ENCODE measurements at places on chromosomes 12 and 14. TPM values are rescaled to one million over a fixed set of nuclear protein-coding genes. Genes with fewer than 3 reads are reported as not detected.

DNA sequence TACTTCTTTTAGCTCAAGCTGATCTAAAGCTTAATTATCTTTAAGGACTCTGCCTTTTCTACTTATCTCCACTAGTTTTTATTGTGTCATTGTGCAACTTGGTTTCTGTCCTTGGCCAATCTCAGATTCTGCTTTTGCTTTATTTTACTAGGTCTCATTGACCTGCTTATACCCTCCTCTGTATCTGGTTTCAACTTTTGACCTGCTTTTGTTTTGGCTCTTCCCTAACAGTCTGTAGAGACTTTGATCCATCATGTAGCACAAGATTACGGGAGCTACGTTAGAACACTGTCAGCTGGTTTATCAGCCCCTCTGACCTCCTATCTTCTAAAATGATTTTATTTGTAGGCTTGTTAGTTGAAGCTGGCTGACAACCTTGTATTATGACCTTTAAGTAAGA, 43.6 kb downstream of the ZCRB1 start:
- no peak for DNase-seq

FAM186B gene
- 1.7 TPM for total RNA-seq

MMP19 gene
- 0.60 TPM for total RNA-seq

RASSF3 gene
- total RNA-seq, result 38.9 TPM

DNA sequence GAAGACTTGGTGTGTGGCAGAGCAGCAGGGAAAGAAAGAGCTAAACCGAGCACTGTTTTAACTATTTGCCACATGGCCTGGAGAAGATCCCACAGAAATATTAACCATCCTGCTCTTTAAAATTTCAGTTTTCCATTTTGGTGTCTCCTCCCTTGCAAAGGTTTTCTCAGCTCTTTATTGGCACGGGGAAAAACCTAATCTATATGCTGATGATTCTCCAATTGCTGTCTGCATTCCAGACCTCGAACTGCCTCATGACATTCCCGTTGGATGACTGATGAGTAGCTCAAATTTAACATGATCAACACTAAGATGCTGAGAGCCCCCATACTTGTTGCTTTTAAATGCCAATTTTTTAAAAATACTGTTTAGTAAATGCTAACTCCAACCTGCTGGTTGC, 115.0 kb downstream of the EMP1 start:
- no peak for DNase-seq

- no peak for DNase-seq
These were observed 388.3 kb upstream of the GARIN6 start for GRCh38 chr12:99259040-99259934.

ERBB3 gene
- 145 TPM for total RNA-seq

DNA sequence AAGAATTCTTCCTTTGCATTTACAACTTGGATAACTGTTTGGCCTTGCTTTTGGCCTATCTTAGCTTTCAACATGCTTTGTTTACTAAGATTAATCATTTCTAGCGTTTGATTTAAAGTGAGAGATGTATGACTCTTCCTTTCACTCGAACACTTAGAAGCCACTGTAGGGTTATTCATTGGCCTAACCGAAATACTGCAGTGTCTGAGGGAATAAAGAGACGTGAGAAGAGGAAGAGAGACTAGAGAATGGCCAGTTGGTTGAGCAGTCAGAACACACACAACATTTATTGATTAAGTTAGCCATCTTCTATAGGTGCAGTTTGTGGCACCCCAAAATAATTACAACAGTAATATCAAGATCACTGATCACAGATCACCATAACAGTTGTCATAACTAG, 62.3 kb upstream of the CCDC175 start:
- no peak for DNase-seq

AQP6 gene
- not detected for total RNA-seq

CLEC4D gene
- total RNA-seq, result not detected

DNA sequence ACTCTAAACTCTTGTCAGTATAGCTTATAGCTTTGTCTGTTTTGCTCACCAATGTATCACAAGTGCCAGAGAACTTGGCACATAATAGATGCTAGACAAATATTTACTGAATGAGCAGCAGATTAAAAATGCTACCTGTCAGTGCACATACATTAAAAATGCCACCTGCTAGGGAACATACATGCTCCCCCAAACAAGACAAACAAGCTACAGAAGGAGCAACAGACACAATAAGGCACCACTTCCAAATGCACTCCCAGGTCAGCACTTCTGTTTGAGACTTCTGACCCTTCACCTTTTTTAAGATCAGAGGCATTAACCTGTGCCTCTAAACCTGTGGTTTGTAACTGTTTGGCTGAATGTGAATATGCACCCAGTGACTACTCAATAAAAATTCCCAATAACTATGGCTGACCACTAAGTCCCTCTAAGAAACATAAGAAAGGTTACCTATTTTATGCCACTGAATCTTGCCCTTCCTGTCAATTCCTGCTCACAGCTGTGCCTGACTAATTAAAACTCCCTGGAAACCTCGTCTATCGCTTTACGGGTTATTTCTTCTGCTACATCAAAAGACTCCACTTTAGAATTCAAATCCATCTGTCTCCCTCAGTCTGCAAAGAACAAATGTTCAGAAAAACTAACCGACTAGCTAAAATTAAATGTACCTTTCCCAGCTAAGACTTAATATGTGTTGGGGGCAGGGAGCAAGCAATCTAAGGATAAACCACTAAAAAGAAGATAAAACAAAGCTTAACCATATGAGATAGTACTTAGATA, 41.0 kb downstream of the HECTD4 start:
- no peak for DNase-seq

- DNase-seq, result no peak
These were observed 340.9 kb downstream of the PCNX1 start for GRCh38 chr14:71248194-71248593.

CDK4 gene
- total RNA-seq, result 156 TPM

IAPP gene
- not detected for total RNA-seq

POTEM gene
- not detected for total RNA-seq

DNA sequence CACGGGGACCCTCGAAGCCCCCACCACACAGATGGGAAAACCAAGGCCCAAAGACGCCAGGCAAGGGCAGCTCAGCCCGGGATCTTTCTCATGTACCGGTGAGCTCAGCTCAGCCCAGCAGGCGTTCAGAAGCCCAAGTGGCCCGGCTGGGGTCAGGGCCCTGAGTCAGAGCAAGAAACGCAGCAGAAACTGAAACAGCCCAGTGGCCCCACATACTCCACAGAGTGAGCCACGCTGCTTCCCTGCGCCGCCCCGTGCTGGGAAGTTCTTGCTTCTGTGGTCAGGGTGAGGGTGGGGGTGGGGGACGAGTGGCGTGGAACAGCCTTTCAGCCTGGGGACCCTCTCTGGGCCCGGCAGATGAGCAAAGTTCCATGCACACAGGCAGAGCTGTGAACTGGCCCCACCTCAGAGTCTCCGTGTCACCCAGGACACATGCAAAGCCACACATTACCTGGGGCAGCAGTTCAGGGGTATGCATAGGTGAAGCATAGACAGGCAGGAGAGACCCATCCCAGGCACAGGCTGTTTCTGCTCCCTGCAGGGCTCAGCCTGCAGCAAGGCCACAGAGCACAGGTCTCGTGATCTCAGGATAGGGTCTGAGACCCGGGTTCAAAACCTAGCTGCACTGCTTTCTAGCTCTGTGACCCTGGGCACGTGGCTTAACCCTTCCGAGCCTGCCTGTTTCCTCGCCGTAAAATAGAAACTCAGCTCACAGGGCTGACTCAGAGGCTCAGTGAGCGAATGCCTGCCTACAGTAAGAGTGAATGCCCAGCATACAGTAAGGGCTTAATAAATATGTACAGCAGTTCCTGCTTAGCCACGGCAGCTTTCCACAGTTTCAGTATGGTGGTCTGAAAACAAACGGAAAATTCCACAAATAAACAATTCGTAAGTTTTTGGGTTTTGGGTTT, 21.6 kb downstream of the NCOR2 start:
- no peak for DNase-seq

DNA sequence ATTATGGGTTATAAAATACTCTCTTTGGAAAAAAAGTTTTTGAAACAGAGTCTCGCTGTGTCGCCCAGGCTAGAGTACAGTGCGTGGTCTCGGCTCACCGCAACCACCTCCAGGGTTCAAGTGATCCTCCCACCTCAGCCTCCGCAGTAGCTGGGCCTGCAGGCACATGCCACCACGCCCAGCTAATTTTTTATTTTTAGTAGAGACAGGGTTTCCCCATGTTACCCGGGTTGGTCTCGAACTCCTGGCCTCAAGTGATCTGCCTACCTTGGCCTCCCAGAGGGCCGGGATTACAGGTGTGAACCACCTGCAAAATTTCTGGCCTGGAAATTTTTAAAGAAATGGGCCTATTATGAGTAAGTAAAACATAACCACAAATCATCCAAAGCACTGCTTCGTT, 3.8 kb downstream of the USP15 start:
- DNase-seq, result no peak

- DNase-seq, result no peak
These were observed 64.5 kb upstream of the GTF2A1 start for GRCh38 chr14:81285245-81285644.

DNA sequence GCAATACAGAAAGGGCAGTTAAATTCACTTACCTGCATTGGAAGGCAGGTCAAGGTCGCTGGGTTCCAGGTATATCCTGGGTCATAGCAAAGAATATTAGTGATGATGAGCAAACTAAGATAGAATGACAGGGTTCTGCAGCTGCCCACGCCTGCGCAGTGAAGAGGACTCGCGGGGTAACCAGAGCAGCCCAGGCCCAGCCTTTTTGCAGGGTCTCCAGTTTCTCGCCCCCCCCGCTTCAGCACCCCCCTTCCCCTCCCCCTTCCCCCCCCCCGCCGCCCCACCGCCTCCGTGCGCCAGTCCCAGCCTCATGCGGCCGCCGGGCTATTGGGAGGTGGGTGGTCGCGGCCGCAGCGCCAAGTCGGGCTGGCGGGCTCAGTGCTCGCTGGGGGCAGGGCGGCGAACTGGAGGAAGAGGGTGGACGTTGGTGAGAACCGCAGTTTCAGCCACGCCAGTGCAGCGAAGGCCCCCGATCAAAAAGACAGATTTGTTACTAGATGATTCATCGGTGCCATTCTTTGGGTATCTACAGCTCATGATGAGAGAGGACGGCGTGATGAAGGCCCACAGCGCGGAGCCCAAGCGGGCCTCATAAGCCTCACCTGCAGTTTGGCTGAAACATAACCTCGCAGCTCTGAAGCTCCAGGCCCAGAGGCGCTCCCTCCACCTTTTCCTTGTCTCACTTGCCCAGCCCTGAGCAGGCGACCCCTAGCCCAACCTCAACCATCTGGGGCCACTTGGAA, 20.2 kb downstream of the SLC2A3 start:
- DNase-seq, result no peak

DNA sequence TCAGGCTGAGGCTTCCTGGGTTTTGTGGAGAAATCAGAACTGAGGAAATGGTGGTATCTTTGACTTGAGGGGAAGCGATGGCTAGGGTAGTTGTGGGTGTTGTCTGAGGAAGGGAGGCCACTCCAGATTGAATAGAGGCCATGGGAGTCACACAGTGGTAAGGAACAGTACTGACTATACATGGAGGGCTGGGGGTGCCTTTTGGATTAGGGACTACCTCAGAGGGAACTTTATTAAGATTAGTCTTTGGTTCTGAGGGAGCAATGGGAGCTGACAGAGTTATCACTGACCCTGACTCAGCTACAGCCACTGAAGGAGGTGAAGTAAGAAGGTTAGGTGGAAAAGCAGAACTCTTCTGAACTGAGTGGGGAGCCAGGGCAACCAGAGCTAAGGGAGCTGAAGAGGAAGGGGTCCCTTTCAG, 4.4 kb downstream of the NACA start:
- DNase-seq, result no peak

DNA sequence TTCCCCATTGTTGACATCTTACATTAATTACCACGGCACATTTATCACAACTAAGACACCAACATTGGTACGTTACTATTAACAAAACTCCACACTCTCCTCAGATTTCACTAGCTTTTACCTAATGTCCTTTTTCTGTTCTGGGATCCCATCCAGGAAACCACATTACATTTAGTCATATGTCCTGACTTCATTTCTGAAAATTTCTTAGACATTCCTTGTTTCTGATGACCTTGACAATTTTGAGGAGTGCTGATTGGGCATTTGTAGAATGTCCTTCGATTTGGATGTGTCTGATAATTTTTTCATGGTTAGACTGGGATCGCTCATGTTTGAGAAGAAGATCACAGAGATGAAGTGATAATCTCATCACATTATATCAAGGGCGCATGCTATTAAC, 34.6 kb upstream of the ACSM4 start:
- no peak for DNase-seq

KIF26A gene
- total RNA-seq, result 0.53 TPM

OR6C2 gene
- not detected for total RNA-seq

DNA sequence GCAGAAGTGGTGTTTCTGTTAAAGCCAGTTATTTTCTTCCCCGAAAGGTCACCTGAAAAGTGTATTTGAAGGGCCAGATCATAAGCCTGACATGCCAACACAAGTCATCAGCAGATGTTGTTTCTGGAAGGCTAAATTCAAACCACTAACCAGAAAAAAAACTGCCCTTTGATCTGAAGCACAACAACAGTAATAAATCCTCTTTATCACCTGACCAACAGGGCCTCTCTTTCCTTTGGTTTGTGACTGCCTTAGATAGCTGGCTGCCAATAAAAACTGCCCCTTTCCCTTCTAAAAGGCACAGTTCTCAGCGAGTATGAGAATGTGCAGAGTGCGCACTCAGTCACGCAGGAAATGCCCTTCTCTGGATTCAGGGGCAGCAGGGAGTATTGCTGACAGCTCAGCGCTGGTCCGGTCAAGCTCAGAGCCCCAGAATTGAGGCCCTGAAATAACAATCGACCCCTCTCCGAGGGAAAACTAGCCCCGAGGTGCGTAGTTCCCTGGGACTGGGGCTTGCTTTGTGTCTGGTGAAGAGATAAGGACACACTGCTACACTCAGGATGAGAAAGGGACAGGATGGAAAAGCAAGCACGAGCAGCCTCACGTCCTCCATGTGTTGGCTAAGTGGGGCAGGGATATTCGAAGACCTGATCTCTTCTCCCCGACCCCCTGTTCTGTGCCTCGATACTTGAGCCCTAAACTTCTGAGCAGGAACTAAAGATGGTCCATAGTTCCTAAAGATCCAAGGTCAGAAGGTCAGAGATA, 184.2 kb upstream of the GZMB start:
- no peak for DNase-seq

GRCh38 chr14:93954900-93955849, 21.2 kb downstream of the ASB2 start:
- no peak for DNase-seq

DNA sequence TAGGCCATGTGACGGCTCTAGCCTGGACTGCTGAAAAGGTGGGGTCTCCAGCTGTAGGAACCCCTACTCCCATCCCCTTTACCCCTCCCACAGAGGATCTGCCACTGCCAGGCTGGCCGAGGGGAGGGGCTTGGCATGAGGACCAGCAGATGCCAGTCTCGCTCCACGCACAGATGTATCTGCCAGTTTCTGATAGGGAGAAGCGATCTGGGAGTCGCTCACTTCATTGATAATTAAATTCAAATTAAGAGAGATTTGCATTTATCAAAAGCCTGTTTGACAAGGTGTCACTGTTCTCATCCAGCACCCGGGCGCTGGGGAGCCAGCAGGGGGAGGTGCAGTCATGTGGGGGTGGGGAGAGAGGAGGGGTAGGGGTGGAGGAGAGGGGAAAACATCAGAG, 217.6 kb upstream of the MYL2 start:
- DNase-seq, result no peak

- no peak for DNase-seq
These were observed 501.5 kb upstream of the TBX3 start for GRCh38 chr12:115185506-115185905.
